NCI-H510A (cell line): ENCODE measurements at places on chromosomes 13 and 19.

- DNase-seq = no peak
Observed at GRCh38 chr13:85755123-85755522, 44.1 kb downstream of the SLITRK6 start.

- no peak for DNase-seq
Observed at GRCh38 chr19:40139533-40140287, 49.0 kb upstream of the ZNF780A start.

DNA sequence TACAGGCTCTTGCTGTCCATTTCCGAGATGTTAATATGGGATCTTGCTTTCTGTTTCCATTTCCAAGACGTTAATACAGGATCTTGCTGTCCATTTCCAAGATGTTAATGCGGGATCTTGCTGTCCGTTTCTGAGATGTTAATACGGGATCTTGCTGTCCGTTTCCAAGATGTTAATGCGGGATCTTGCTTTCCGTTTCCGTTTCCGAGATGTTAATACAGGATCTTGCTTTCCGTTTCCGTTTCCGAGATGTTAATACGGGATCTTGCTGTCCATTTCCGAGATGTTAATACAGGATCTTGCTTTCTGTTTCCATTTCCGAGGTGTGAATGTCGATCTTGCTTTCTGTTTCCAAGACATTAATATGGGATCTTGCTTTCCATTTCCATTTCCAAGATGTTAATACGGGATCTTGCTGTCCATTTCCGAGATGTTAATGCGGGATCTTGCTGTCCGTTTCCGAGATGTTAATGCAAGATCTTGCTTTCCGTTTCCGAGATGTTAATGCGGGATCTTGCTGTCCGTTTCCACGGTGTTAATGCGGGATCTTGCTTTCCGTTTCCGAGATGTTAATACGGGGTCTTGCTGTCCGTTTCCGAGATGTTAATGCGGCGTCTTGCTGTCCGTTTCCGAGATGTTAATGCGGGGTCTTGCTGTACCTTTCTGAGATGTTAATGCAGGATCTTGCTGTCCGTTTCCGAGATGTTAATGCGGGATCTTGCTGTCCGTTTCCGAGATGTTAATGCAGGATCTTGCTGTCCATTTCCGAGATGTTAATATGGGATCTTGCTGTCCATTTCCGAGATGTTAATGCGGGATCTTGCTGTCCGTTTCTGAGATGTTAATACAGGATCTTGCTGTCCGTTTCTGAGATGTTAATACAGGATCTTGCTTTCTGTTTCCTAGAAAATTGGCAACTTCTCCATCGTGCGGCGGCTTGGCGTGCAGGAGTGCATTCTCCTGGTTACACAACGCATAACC, 38.3 kb downstream of the PEX11G start:
- DNase-seq = no peak

- no peak for DNase-seq
Observed at GRCh38 chr13:35723821-35724220, 247.3 kb upstream of the MAB21L1 start.

- DNase-seq = no peak
Observed at GRCh38 chr19:6706633-6706958, 13.9 kb downstream of the C3 start.

- DNase-seq = no peak
Observed at GRCh38 chr19:18128044-18128443, 24.9 kb upstream of the PIK3R2 start.

GRCh38 chr13:110500341-110500740, 61.2 kb downstream of the RAB20 start:
- no peak for DNase-seq

DNA sequence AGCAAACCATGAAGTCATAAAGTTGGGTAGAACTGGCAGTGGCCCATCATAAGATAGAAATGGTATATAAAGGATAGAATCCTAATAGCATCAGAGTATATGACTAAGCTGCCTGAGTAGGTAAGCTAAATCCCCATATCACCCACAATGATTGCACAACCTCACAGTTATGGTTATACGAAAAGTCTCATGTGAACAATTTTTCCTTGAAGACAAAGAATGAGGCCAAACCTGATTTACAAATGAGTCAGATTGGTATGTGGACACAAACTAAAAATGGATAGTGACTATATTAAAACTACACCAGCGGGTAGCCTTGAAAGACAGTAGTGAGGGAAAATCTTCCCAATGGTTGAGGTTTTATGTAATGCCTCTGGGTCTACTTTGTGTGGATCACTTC, 40.9 kb upstream of the UFM1 start:
- DNase-seq = no peak

GRCh38 chr19:15815306-15815705, at the start of gene OR10H1:
Gene OR10H1, minus strand, starts transcription at chr19:15815664. Its CDS starts 7,627 bp downstream, at chr19:15808037.
- no peak for DNase-seq

DNA sequence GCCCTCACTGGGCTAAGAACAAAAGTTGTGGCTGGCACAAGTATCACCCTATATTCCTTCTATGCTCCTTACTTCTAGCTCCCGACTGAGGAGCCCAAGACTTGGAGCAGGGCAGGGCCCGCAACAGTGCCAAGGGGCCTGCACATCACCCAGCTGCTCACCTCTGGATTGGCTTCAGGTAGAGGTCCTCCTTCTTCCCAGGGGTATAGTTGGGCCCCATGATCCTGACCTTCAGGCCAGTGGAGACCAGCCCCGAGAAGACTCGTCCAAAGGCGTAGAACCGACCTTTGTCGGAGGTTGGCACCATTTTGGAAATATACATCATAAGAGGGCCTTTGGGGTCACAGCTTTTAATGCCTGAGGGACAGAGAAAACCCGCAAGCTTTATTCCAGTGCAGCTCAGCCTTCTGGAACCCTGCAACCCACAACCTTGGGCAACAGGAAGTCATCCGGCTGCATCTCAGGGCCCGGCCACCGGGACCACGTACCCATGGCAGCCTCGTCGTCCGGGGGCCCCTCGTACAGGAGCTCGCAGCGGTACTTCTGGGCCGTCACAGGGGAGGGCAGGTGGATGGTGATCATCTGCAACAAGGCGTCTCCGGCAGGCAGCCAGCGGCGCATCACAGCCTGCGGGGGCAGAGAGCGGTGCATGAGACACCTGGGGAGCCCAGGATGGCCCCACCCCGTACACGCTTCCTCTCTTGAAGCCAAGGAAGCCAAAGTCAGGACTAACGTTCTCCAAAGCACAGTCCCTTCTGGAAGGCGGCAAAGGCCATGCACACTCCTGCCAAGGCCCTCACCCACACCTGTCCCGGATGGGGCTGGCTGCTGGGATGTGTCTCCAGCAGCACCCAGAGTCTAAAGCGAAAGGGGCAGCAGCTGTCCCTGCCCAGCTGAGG, 4.7 kb downstream of the EEF2 start:
- DNase-seq = no peak

DNA sequence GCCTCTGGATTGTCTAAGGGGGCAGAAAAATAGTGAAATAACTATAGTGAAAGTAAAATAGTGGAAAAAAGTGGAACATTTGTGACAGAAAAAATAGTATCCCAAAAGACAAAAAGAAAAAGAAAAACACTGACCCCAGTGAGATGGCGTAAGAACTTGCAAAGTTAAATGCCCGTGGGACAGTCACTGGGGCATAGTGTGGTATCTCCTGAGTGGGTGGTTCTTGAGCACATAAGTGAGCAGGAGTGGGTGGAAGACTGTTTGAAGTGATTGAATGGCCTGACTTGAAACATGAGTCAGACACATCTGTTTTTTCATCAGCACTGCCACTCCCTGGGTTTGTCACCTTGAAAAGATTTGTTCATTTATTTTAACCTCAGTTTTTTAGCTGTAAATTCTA, 2.5 kb downstream of the ZNF430 start:
- DNase-seq = no peak

DNA sequence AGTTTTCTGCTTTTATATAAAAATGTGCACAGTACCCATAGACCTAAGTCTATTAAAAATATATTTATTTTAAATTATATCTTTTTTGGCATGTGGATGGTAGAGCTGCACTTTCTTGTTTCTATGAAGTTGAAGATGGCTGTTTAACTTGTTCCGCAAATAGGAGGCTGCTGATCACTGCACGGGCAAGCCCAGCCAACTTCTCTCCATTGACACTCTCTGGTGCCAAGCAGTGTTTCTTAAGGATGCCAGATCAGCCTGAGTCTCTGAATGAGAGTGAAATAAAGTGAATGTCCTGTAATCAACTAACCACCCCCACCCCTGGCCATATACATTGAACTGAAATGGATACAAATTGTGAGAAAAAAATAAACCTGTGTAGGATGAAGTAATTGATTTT, 202.9 kb upstream of the KLHL1 start:
- DNase-seq = no peak

GRCh38 chr19:38711726-38712153, 32.5 kb downstream of the CAPN12 start:
- DNase-seq = no peak

DNA sequence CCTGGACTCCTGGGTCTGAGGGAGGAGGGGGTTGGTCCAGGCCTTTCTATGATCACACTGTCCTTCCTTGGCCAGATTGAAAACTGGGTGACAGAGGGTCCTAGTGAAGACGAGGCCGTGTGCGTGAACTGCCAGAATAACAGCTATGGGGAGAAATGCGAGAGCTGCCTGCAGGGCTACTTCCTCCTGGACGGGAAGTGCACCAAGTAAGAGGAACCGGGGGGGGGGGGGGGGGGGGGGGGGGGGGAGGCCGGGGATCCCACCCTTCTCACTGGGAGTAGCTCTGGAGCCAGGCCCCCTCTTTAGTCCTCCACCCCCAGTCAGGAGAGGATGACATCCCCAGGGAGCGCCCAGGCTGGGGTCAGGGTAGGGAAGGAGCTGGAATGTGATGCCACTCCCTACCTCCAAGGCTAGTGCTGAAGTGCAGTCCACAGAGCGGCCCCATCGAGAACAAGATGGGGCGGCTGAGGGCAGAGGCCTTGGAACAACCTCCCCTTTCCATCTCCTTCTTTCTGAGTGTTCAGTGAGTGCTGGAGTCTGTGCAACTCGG, 19.4 kb downstream of the CNFN start:
- DNase-seq = no peak

- DNase-seq = no peak
Observed at GRCh38 chr13:20713014-20713376, 9.5 kb downstream of the IL17D start.

GRCh38 chr13:40102360-40102727, 446.9 kb downstream of the COG6 start:
- DNase-seq = no peak

- DNase-seq = no peak
Observed at GRCh38 chr13:82693607-82694006, 1188.7 kb downstream of the SLITRK1 start.

- no peak for DNase-seq
Observed at GRCh38 chr13:99548448-99548847, 47.2 kb downstream of the TM9SF2 start.

DNA sequence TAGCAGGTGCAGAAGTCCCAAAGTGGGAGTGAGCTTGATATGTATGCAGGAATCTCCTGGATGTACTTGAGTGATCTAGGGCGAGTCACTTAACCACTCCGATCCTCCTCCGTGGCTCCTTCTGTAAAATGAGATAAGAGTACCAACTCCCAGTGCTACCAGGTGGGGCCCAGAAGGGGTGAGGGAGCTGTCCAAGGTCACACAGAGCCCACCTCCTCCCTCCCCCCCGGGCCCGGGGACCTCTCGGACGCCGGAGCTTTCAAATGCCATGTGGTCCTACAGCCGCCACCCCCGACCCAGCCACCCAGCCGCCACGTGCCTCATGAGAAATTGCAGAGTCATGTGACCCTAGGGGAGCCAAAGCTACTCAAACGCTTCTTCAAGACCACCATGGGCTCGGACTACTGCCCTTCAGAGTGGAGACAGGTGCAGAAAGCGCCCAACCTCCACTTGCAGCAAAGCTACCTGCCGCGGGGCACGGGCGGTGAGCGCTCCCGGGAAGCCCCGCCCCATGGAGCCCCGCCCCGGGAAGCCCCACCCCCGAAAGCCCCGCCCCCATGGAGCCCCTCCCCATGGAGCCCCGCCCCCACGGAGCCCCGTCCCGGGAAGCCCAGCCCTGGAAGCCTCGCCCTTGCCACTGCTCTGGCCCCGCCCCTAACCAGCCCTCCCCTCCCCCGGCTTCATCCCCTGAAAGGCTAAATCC, 10.1 kb upstream of the ZNF358 start:
- DNase-seq = no peak

- no peak for DNase-seq
Observed at GRCh38 chr19:39754971-39755370, 17.1 kb upstream of the CLC start.

DNA sequence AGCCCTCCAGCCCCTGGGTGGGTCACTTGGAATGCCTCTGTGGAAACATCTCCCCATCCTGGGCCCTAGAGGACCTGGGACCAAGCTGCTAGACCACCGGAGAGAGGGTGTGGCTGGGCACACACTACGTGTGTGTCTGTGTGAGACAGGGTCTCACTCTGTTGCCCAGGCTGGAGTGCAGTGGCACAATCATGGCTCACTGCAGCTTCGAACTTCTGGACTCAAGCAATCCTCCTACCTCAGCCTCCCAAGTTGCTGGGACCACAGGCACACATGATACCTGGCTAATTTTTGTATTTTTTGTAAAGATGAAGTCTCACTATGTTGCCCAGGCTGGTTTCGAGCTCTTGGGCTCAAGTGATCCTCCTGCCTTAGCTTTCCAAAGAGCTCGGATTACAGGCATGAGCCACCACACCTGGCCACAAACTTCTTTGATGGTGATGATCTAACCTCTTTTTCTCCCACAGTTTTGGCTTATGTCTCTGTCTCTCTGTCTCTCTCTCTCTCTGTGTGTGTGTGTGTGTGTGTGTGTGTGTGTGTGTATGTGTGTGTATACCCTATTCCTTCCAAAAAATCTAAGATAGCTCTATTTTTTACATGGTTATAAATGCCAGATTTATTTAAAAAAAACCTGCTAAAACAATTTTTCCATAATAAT, 32.1 kb upstream of the SLC7A9 start:
- no peak for DNase-seq

GRCh38 chr13:43992211-43992610, 112.5 kb downstream of the LACC1 start:
- DNase-seq = no peak

DNA sequence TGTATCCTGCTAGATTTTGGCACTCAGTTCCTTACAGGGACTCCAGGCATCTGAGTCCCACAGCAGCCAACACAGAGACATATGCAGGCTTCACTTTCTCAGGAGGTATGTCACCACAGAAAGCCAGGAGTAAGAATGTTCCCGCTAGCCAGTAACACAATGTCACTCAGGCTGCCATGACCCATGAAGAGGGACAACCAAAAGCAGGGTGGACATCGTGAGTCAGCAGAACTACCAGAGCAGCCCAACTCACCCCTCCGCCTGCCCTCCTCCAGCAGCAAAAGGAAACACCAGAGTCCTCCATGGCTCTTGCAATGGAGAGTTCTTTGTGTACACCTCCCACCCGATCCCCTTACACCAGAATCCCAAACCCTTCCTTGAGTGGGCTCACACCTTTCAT, 95.4 kb downstream of the CRYL1 start:
- no peak for DNase-seq

- no peak for DNase-seq
Observed at GRCh38 chr13:24270639-24271141, 38.7 kb upstream of the C1QTNF9 start.

- no peak for DNase-seq
Observed at GRCh38 chr19:42276284-42276683, 7.2 kb downstream of the CIC start.
